ENCODE measurements at places on chromosomes 3 and 15.

GRCh38 chr3:157043771-157044170 is 116.2 kb downstream of the CCNL1 start:
- DNase-seq = no peak

- no peak for DNase-seq
Observed at GRCh38 chr15:39360452-39360851, 220.4 kb upstream of the THBS1 start.

DNA sequence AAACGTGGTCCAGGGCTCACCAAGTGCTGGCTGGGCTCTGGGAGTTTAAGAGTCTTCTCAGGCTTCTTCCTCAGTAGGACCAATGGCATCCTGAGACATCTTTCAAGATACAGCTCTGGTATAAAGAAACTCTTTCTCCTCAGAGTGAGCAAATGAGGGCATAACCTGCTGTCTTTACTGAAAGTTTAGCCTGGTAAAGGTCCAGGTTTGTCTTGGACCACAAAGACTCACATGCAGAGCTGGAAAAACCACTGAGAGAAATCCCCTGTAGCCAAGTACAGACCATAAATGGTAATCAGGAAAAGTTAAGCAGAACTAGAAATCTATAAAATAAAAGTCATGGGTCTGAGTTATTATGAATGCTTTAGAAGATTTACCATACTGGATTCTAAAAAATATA is 23.1 kb downstream of the CD47 start:
- no peak for DNase-seq

DNA sequence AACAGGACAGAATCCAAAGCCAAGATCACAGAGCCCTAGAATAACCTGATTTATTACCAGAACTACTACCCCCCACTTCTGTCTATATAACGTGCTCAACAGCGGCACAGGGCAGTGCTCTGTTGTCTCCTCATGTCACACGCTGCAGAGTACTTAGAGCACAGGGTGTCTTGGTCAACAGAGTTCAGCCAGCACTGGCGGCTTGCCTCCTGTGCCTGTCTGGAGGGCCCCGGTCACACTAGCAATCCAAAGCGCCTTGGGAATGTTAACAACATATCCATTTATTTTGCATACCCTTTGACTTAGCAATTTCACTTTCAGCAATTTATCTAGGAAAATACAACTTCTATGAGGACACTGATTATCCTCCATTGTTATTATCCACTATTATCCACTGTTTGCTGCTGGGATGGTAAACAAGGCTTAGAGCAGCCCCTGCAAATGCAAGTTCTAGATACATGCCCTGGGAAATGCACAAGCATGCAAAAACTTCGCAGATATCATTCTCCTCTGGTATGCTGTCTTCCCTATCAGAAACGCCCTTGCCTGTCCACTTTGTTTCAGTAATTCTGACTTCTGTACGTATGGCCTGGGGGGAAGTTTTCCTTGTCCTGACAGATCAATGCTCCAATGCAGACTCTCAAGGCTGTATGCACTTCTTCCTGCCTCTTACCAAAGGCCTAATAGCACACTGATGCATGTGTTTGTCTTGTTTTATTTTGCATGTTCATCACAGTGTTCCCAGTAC is 86.2 kb upstream of the OCA2 start:
- no peak for DNase-seq

DNA sequence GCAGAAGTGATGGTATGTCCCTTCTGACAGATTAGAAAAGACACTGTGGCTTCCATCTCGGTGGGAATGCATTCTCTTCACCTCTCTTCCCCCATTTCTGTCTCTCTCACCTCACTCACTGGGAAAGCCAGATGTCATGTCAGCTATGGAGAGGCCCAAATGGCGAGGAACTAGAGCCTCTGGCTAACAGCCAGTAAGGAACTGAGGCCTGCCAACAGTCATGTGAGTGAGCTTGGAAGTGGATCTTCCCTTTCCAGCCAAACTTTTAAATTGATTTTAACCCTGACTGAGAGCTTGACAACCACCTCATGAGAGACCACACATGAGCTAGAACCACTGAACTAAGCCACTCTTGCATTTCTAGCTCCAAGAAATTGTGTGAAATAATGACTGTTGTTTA is 35.2 kb upstream of the CDAN1 start:
- DNase-seq = no peak

GRCh38 chr3:48475188-48475587 is 28.7 kb downstream of the ATRIP start:
- DNase-seq = no peak

DNA sequence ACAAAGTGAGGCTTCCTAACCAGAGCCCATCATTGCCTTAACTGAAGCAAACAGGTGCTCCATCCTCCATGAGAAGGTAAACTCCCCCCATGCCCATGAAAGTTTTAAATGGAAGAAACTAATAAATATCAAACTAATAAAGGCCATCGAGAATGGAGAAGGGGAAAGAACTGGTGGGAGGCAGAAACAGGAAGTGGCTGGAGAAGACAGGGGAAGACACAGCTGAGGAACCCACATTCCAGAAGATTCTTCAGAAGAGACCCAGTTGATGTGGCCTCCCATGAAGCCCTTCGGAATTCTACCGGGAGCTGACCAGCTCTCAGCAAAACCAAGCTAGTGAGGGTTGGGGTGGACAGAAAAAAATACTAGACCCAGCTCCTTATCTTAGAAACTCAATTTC is 41.6 kb downstream of the SH3BP5 start:
- no peak for DNase-seq

DNA sequence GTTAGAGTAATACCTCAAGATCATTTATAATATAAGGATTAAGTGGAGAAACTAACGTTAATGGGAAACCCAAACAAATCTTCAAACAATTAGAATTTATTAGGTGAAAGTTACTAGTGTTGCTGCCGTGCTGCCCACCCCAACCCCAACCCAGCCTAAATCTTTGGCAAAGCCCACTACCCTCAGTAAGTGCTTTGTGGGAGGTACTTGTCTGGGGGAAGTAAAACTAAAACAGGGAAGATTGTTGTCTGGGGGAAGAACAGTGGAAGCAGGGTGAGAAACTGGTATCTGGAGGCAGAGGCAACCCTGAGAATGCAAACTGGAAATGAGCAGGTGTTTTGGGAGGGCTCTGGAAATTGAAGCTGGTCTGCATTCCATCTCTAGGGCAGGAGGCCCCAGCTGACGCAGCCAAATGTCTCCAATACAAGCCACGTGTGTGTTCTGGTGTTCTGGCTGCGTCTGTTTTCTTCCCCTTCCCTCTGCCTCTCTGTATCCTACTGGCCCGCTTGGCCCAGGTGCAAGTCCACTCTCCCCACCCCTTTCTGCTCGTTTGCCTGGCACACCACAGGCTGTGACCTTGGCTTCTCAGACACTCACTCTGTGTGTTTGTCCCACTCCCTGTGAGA is 32.7 kb downstream of the FEM1B start:
- no peak for DNase-seq

GRCh38 chr15:58498821-58499580 is 67.2 kb downstream of the LIPC start:
- no peak for DNase-seq

GRCh38 chr3:17605032-17605431 is 137.4 kb downstream of the TBC1D5 start:
- no peak for DNase-seq

DNA sequence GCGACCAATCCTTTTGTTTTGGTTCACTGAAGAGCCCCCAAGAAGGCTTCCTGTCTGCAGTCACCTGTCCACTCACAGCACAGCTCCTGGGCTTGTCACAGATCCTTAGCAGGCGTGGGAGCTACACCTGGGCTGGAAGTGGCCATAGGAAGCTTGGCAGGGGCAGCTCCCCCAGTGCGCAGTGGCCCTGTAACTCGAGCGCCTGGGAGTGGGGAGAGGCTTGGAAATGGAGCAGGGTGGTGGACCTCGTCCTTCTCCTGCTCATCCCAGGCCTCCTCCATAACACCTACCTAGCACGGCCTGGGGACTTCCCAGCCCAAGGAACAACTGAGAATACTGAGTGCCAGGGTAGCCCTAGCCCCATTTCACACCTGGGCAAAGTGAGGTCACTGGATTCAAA is 19.3 kb upstream of the TGM5 start:
- DNase-seq = no peak

- DNase-seq = no peak
Observed at GRCh38 chr15:94877833-94878232, 646.5 kb downstream of the MCTP2 start.

- DNase-seq = no peak
Observed at GRCh38 chr3:185572183-185572582, 13.9 kb upstream of the SENP2 start.

DNA sequence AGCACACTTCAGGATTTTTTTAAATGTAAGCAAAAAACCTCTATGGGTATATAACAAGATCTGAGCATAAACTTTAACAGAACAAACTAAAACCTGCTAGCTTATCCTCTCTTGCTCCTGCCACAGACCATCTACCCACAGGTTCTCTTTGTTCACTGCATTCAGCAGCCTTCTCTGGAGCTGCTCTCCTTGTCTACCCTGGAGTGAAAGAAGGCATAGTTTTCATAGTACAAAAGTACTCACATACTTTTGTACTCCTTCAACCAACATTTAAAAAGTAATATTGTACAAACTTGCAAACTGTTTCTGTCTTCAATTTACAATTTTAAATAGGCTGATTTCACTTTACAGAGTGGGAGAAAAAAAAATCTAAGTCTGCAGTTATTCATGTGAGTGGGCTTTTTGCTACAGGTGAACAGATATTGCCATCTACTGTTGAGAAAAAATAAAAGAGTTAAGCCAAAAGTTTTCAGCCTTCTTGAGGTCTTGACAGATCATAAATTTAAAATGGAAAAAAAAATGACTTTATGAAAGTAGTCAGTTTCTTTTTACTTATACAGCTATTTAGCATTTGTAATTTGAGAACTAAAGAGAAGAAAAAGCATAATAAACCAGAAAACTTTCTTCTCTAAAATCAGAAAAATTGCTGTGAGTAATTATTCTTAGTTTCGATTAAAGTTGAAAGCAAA is 20.4 kb downstream of the TERC start:
- DNase-seq = no peak

DNA sequence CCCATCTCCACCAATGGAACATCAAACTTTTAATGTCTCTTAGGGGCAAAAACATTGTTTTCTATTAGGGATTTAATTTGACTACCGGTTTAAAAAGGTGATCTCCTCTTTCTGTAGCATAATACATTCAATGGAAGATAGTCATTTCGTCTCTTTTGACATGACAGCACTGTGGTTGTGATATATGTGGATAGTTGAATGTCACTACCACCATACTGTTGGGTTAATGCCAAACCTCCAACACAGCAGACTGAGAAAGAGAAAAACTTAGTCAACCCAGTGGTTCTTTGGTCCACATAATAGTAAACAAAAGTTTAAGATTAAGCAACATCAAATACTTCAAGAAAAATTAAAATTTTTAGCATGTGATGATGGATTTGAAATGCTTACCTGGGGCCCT is 530.4 kb downstream of the AGBL1 start:
- DNase-seq = no peak

DNA sequence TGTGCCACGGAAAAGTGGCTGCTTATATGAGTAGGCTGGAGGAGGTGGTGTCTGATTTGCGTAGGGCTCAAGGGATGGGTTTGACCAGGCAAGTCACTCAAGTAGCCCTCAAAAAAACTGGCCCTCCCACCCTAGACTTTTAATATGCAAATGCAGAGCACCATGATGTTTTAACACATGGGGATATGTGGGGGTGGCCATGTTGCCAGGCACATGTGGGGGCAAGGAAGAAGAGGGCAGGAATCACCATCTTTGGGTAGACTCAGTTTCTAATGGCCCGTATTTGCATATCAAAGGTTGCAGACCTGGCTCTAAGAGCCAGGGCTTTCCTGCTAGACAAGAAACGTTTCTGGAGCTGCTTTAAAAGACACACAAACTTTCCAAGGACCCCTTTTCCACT is 307.2 kb upstream of the NDN start:
- DNase-seq = no peak

DNA sequence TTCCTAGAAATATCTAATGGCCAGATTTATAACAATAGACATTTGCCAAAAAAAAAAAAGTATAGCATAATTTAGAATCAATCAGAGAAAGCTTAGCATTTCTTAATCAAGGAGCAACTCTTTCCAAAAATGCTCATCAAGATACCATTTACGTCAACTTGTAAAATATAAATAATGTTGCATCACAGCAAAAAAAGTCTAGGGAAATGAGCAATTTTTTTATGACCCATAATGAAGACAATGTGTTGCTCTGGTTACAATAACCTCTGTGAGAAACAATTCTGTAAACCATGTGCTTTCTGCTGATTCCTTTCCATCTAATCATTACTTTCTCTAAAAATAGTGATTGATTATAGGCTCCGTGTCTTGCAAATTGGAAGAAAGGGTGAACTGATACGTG is 36.3 kb downstream of the KBTBD8 start:
- no peak for DNase-seq

- DNase-seq = no peak
Observed at GRCh38 chr3:129132097-129132866, 10.7 kb upstream of the RAB43 start.

- no peak for DNase-seq
Observed at GRCh38 chr3:168117059-168117458, 21.3 kb upstream of the GOLIM4 start.

- no peak for DNase-seq
Observed at GRCh38 chr3:179768080-179768479, 115.2 kb downstream of the USP13 start.

- DNase-seq = no peak
Observed at GRCh38 chr15:22956257-22956977, 23.8 kb downstream of the CYFIP1 start.

GRCh38 chr15:68640791-68641331 is 62.1 kb downstream of the CORO2B start:
- DNase-seq = no peak

DNA sequence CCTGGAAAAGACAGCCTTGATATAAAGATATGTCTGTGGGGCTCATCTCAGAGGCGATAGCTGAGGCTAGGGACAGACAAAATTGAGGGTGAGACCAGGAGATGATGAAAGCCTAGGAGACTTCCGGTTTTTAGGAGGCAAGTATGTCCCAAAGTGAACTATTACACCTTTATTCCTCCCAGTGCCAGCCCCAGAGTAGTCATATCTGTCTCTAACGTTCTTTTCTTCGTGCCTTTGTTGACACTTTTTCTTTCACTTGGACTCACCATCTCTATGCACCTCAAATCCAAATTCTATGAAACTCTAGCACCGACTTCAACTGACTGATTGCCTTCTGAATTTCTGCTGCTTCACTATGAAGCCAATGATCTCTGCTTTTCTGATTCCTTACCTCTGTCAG is 93.8 kb upstream of the RASGRP1 start:
- DNase-seq = no peak

DNA sequence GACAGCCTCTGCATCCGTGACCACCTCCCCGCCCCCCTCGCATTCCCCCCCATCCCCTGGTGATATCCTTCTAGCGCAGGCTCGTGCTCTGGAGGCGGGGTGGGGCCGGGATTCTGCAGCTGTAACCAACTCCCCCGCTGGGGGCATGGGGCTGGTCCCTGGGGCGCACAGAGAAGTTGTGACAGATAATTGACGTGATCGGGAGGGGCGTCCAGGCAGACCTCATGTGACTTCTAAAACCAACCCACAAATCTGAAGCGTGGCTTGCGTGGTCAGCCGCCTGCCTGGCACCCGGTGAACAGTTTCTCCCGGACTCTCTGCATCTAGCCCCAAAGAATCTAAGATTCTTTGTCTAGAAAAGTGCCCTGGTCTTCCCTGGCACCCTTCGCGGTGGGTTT is 100.6 kb upstream of the IGF1R start:
- DNase-seq = no peak
